Karpas-422 (cell line): ENCODE measurements at places on chromosomes 13 and 19. TPM values are rescaled to one million over a fixed set of nuclear protein-coding genes. Genes with fewer than 3 reads are reported as not detected.

PARP4 gene
- total RNA-seq = 23.1 and 33.0 TPM in 2 replicates

ZNF112 gene
- total RNA-seq = not detected in 2 replicates

CYP4F22 gene
- not detected in 2 replicates for total RNA-seq

KLK15 gene
- total RNA-seq = not detected in 2 replicates

MEF2B gene
- 395 and 679 TPM in 2 replicates for total RNA-seq

DNA sequence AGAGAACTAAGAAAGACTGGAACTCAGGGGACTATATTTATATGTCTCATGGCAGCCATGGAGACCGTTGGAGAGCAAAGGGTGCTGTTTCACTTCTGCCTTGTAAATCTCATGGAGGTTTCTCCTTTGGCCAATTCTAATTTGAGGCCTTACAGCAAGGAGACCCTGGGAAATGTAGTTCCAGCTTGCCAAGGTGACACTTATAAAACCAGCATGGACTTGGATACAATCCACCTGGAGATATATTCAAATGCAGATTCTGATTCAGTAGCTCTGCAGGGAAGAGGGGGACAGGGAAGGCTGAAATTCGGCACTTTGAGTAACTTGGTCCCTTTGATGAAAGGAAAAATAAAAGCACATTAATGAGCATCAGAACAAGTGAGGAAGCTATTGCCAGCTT lies 90.0 kb downstream of the OXGR1 start:
- H3K36me3 ChIP-seq = no peaks in the 10 kb centered on the region
- no peak overlapping the region for H3K4me3 ChIP-seq
- H3K27ac ChIP-seq = no peak overlapping the region
- no peak for DNase-seq
- H3K4me1 ChIP-seq = no peaks in the 10 kb centered on the region

DNA sequence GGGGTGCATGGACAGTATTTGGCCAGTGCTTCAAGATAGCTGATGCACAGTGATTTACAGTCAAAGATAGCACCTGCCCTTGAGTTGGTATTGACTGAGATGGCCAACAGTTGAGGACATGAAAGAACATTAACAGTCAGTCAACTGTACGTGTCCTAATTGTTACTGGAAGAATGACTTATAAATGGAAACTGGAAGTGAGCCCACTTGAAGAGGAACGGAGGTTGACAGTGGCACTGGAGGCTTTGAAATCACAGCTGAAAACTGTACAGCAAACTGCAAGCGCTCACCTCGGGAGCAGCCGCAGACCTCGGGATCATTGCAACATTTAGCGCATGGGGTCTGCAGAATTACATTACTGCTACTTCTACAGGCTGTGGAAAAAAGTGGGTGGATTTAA lies 77.1 kb downstream of the GGACT start:
- H3K36me3 ChIP-seq = no peaks in the 10 kb centered on the region
- no peak overlapping the region for H3K4me3 ChIP-seq
- H3K27me3 ChIP-seq = no peaks in the 10 kb centered on the region
- no peak overlapping the region for H3K27ac ChIP-seq
- no peak for DNase-seq

DNA sequence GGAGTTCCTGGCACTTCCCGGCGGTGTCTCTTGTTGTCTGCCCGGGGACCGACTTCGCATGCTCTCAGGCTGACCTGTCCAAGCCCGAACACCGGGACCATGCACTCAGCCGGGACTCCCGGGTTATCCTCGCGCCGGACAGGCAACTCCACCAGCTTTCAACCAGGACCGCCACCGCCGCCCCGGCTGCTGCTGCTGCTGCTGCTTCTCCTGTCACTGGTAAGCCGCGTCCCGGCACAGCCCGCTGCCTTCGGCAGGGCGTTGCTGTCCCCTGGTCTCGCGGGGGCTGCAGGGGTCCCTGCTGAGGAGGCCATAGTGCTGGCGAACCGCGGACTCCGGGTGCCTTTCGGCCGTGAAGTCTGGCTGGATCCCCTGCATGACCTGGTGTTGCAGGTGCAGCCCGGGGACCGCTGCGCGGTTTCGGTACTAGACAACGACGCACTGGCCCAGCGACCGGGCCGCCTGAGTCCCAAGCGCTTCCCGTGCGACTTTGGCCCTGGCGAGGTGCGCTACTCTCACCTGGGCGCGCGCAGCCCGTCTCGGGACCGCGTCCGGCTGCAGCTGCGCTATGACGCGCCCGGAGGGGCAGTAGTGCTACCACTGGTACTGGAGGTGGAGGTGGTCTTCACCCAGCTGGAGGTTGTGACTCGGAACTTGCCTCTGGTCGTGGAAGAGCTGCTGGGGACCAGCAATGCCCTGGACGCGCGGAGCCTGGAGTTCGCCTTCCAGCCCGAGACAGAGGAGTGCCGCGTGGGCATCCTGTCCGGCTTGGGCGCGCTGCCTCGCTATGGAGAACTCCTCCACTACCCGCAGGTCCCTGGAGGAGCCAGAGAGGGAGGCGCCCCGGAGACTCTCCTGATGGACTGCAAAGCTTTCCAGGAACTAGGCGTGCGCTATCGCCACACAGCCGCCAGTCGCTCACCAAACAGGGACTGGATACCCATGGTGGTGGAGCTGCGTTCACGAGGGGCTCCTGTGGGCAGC lies 661 bp downstream of the FREM2 start:
- H3K4me3 ChIP-seq = no peak overlapping the region
- H3K27me3 ChIP-seq = no peaks in the 10 kb centered on the region
- H3K4me1 ChIP-seq = no peaks in the 10 kb centered on the region
- no peaks in the 10 kb centered on the region for H3K36me3 ChIP-seq
- H3K27ac ChIP-seq = no peak overlapping the region

GRCh38 chr19:29952177-29952576 lies 10.1 kb downstream of the URI1 start:
- no peaks in the 10 kb centered on the region for H3K27me3 ChIP-seq
- peaks cover 7% of the 10 kb centered on the region; the same call in 1 of the 2 replicates for H3K36me3 ChIP-seq
- no peak overlapping the region for H3K4me3 ChIP-seq
- H3K4me1 ChIP-seq = peaks cover 3% of the 10 kb centered on the region; the same call in 1 of the 2 replicates

DNA sequence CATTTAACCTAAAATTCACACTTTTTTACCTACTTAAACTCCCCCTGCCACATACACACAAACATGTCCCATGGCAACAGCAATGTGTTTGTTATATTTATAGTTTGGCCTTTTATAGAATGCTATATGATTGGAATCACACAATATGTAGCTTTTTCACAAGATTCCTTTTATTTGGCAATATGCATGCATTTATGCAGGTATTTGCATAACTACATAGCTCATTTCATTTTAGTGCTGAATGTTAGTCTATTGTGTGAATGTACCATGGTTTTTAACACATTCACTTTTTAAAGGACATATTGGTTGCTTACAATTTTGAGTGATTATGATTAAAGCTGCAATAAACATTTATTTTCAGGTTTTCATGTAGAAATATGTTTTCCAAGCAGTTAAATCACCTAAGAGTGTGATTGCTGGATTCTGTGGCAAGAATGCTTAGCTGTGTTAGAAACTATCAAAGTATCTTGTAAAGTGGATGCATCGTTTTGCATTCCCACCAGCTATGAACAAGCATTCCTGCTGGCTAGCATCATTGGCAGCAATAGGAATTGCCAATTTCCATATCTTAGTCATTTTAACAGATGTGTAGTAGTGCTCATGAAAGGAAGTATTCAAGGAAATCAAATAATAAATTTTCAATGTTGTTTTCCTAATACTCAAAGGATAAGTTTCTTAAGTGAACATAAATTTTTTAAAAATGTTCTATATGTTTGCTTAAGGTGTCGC lies 557.0 kb downstream of the SLITRK1 start:
- no peak for DNase-seq
- no peaks in the 10 kb centered on the region for H3K4me1 ChIP-seq
- H3K4me3 ChIP-seq = no peak overlapping the region
- H3K36me3 ChIP-seq = no peaks in the 10 kb centered on the region
